ENCODE measurements at places on chromosomes 1 and 21.

DNA sequence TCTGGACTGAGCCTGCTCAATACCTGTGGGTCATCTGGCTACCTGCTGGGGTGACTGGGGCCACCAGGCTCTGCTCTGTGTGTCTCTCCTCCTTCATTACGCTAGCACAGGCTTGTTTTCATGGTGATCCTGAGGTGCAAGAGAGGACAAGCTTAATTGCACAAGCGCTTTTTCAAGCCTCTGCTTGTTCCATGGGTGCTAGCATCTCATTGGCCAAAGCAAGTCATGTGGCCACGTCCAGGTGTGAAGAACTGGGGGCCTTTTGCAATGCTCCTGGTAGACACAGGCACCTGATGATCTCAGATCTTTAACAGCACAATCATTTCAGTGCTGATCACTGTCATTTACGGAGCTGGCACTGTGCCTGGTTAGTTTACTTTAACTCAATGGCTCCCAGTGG lies 114.6 kb downstream of the KAZN start:
- DNase-seq: no peak

GRCh38 chr1:248834343-248834940 lies 3.6 kb upstream of the ZNF672 start:
- no peak for DNase-seq

- no peak for DNase-seq
Observed at GRCh38 chr1:64482128-64482527, 12.2 kb downstream of the CACHD1 start.

GRCh38 chr1:53378061-53378460 lies 50.2 kb upstream of the LRP8 start:
- no peak for DNase-seq

- no peak for DNase-seq
Observed at GRCh38 chr1:234499119-234499942, 20.4 kb upstream of the TARBP1 start.
